NCI-H2081 (cell line): ENCODE measurements at places on chromosomes 1 and 21.

DNA sequence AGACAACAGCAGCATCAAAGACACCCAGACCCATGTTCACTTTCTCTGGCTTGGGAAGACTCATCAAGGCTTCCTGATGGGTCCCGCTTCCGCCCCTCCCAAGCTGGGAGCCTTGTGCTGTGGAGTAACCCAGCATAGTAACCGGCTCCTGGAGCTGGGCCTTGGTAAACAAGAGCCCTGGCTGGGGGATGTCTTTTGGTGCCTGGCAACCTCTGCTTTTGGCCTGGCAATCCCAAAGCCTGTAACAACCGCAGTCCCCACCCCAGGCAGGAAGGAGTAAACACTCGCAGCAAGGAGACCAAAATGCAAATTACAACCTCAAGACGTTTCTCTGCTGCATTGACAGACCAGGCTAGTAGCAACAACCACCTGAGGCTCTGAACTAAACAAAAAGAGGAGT is 16.9 kb upstream of the THRAP3 start:
- peak; percentile 33 for DNase-seq

- DNase-seq = no peak
These were observed 10.9 kb downstream of the KRTAP22-2 start for GRCh38 chr21:30579346-30579745.

GRCh38 chr1:59020151-59020997 is 236.5 kb upstream of the JUN start:
- DNase-seq = no peak

- DNase-seq = no peak
These were observed 37.8 kb downstream of the SGIP1 start for GRCh38 chr1:66571789-66572188.

DNA sequence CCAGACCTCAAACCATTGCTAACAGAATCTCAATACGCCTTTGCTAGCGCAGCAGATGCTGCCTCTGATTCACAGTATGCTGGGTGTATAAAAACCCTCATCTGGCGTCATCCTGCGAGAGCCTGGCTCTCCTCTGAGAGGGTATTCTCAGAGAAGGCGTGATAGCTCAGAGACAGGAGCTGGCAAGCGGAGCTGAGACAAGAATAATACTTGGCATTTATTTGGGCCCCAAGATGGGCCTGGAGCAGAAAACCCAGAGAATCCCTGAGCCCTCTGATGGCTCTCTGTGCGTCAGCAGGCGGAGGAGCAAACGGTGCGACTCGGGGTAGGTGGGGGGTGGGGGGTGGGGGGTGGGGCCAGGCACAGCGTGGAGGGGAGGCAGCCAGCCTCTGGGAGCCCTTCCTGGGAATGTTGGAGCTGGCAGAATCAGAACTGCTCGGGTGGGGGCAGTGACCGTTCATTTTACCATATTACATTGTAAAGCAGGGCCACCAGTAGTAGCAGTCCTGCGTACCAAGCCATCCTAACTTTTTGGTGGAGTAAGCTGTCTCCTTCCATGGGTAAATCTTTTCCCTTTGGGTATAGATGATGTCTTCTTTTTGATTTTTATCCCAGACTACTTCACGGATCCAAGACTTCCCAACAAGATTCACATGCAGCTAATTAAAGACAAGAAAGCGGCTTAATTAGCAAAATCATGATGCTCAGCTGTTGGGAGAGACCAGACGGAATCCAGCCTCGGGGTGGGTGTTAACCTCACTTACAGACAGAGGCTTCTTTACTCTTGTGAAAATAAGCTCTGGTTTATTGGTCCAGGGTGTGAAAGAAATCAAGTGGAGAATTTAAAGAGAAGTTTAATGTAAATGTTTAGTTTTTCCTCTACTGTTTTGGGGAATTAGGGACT is 7.1 kb downstream of the RIIAD1 start:
- DNase-seq = no peak

DNA sequence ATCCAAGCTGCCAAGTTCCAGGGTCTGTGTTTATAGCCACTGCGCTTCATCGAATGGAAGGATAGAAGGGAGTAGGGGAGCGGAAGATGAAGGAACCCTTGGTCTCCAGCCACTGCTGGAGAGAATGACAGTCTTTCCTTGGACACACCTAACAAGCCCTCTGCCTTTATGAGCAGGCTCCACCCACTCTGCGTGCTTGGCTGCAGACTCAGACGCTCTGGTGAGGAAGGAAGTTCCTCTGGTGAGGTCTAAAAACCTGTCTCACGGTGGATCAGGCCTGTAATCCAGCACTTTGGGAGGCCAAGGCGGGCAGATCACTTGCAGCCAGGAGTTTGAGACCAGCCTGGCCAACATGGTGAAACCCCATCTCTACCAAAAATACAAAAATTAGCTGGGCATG is 55.4 kb downstream of the MATN1 start:
- no peak for DNase-seq

DNA sequence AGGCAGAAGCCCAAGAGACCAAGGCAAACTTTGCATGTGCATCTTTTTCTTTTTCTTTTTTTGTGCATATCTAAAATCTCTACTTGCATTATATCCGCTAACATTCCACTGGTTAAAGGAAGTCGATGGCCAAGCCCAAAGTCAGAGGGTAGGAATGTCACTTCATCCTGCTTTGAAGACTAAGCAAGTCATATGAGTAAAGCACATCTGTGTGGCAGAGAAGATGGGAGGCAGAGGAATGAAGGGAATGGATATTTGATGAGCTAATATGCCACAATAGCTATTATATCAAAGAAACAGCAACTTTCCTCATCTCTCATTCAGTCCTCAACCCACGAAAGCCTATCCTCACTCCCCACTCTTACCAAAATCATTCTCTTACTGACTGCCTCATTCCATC is 59.3 kb downstream of the RNF220 start:
- DNase-seq = no peak

GRCh38 chr1:116375887-116376728 is 3.1 kb downstream of the ATP1A1 start:
- DNase-seq = no peak

DNA sequence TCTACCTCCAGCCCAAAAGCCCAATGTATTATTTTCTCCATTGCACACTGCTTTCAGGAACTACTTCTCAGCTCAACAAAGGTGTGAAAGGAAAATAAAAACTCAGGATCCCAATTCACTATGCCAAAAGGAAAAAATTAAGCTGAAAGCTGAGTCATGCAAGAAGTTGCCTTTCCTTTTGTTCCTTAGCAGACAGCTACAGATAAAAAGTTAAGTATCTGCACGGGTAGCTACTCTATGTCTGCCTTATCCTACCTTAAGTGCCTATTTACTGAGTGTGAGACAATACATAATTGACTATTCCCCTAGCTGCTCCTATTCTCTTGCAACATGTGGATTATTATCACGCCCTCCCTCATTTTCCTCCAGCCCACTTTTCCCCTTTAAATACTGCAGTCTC is 84.1 kb downstream of the ADCY10 start:
- DNase-seq = no peak

DNA sequence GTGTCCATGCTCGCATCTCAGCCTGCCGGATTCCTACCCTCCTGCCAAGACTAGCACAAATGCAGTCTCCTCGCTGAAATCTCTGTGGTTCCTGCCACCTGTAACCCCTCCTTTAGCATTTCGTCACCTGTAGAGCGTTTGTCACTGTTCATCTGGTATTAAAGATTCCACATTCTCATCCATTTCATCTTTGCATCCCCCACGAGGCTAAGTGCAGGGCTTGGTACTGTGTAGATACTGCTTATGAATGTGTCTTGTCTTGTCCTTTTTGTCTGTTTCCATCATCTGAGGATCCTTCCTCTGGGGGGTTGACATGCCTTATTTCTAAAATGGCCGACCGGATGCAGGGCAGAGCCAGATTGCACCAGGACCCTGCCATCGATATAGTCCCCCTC is 53.7 kb upstream of the DNAJC6 start:
- DNase-seq = peak; percentile 72

GRCh38 chr1:98696077-98696476 is 34.6 kb downstream of the SNX7 start:
- no peak for DNase-seq

GRCh38 chr21:29453511-29453910 is 154.8 kb downstream of the BACH1 start:
- no peak for DNase-seq

- no peak for DNase-seq
These were observed 19.7 kb downstream of the ENSA start for GRCh38 chr1:150609732-150610131.

GRCh38 chr1:9413071-9413876 is 120.6 kb downstream of the SPSB1 start:
- no peak for DNase-seq

- no peak for DNase-seq
These were observed 525.5 kb downstream of the MATN1 start for GRCh38 chr1:30197639-30198450.

DNA sequence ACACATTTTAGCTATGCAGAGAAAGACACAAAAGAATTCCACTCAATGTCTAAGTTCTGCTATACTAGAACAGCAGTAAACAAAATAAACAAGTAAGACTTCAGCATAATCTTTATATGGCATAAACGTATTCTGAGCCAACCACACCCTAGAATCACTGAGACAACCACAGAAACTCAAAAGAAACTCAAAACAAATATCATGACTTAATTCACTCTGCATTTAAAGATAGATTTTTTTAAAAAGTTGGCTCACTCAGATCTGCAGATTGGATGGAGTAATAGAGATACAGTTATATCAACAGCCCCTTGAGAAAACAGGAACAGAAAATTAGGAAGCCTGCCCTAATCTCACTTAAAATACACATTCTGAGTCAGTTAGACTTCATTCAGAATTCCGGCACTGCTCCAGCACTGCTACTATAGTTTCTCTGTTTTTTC is 95.0 kb downstream of the COL24A1 start:
- no peak for DNase-seq

- peak; percentile 87 for DNase-seq
These were observed 54.5 kb upstream of the PLXNA2 start for GRCh38 chr1:208298593-208299269.

DNA sequence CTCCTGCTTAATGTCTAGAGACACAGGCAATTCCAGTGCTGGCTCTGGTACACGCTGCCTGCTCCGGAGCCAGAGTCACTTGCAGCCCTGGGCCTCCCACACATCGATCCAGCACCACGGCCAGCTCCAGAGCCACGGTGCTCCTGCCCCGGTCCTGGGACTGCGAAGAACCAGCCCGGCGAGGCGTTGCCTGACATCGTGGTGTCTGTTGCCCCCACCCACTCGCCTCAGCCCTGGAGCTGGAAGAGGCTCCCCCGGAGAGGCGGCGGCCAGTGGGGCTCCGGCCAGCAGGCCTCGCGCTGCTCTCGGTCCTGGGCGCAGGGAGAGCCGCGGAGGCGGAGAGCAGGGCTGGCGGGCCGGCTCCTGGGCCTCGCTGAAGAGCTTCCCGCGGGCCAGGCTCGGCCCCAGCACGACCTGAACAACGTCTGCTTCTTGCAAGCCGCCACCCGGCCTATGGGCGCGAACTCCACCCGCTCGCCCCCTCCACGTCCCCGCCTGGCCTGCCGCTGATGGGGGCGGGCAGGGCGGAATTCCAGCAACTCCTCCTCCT is 364.8 kb downstream of the CEP170 start:
- DNase-seq = no peak

DNA sequence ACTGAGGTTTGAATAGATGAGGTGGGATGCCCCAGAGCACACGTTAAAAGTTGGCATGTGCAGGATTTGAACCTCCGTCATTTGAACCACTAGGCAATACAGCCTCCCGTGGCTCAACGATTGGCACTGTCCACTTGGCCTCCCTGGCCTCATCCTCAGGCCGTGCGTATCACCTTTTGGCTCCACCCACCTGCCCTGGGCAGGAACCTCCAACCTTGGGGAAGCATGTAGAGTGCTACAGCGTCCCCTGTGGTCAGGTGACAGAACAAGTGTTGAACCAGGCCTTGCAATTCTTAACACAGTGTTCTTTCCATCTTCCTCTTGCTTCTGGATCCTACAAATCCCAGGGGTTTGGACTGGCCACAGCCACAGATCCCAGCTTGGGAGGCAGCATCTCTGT is 112.6 kb downstream of the PAX7 start:
- no peak for DNase-seq

DNA sequence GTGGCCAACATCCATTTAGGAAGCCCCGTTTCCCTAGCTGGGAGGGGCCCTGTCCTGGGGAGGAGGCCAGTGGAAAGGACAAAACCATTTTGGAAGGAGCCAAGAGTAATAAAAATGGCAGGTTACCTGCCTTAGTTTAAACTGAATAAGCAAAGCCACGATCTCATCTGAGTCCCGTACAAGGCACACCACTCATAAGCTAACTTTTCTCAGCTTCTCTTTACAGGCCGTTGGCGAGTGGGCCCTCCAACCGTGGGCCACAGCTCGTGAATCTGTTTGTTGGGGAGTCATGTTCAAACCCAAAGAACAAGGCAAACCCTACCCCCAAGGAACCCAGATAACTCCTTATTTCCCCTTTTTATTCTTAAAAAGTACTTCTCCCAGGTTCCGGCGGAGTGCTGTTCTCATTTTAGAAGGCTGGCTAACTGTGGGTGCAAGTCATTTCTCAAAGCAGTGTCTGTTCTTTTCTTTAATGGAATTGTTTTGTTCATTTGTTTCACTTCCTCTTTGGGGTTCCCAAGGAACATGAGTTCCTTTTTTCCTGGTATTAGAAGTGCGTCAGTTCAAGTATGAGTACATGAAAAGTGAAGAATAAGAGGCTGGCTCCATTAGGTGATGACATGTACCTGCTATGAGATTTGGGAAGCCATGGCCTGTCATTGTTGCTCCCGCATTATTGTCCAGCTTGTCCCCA is 89.0 kb downstream of the PSMG1 start:
- no peak for DNase-seq

- no peak for DNase-seq
These were observed 12.4 kb downstream of the SLC2A7 start for GRCh38 chr1:9013819-9014218.

GRCh38 chr1:97929874-97930851 is 9.3 kb upstream of the DPYD start:
- DNase-seq = no peak

DNA sequence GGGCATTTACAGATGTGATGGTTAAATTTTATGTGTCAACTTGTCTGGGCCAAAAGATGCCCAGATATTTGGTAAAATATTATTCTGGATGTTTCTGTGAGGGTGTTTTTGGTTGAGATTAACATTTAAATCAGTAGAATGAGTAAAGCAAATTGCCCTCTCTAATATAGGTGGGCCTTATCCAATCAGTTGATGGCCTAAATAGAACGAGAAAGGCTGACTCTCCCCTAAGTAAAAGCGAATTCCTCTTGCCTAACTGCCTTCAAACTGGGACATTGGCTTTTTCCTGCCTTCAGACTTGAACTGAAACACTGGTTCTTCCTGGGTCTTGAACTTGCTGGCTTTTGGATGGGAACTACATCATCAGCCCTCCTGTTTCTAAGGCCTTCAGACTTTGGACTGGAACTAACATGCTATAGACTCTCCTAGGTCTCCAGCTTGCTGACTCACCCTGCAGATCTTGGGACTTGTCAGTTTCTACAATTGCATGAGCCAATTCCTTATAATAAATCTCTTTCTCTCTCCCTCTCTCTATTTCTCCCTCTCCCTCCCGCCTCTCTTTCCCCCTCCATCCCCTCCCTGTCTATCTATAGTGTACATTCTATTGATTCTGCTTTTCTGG is 10.2 kb upstream of the NAV1 start:
- DNase-seq = no peak
